Esophagus squamous epithelium (tissue), 5 donors: ENCODE measurements at places on chromosomes 6 and 20.

- DNase-seq: no peak
These were observed 28.7 kb downstream of the ANKS1A start for GRCh38 chr6:34917626-34918285.

GRCh38 chr6:112033791-112034615 lies 19.9 kb upstream of the CCN6 start:
- no peak for DNase-seq

- DNase-seq: no peak
These were observed 8.4 kb downstream of the HLA-E start for GRCh38 chr6:30497714-30498113.

GRCh38 chr20:36065427-36065998 lies 89.0 kb upstream of the EPB41L1 start:
- DNase-seq: no peak

GRCh38 chr6:161242779-161243693 lies 30.8 kb downstream of the AGPAT4 start:
- no peak for DNase-seq

GRCh38 chr6:73240730-73241129 lies 15.4 kb upstream of the KHDC1L start:
- DNase-seq: no peak

DNA sequence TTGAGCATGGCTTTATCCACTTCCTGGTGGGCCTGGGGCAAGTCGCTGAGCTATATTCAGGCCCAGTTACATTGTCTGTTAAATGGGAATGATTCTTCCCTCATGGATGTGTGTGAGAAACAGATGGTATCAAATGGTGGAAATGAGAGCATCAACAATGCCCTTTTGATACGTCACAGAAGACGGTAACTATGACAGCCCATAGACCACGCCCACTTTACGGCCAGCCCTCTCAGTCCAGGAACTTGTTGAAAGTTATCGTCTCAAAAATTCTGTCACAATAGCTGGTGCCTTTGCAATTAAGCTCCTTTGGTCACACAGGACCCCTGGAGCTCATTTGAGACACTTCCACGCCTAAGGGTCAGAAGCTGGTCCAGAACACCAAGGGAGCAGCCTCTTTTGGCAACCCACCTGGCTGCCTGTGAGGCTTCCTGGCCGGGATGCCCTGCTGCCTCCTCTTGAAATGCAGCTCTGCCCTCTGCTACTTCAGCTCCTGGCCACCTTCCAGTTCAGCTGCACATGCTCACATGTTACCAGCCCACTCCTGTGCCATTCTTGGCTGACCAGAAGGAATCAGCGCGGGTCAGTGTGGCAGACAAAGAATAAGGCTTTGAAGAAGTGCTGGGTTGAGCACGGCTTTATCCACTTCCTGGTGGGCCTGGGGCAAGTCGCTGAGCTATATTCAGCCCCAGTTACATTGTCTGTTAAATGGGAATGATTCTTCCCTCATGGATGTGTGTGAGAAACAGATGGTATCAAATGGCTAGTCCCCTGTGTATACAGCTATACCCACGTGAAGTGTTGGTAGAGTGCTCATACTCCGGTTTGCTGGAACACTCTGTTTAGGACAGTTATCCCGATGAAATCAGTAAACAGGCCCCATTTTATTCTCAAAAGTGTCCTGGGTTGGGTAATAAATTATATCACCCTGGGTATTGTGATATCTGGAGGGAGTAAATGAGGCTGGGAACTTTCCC lies 199.2 kb upstream of the SUPT3H start:
- DNase-seq: no peak

DNA sequence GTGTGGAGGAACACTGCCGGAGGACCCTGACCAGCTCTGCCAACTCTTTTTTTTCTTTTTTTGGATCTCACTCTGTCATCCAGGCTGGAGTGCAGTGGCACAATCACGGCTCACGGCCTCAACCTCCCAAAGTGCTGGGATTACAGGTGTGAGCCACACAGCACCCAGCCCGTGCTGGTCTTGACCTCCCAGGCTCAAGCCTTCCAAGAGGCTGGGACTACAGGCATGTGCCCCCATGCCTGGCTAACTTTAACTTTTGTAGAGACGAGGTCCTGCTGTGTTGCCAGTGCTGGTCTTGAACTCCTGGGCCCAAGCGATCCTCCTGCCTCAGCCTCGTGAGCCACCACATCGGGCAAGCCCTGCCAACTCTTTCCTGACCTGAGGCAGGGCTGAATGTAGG lies 11.2 kb downstream of the GCNT2 start:
- no peak for DNase-seq

DNA sequence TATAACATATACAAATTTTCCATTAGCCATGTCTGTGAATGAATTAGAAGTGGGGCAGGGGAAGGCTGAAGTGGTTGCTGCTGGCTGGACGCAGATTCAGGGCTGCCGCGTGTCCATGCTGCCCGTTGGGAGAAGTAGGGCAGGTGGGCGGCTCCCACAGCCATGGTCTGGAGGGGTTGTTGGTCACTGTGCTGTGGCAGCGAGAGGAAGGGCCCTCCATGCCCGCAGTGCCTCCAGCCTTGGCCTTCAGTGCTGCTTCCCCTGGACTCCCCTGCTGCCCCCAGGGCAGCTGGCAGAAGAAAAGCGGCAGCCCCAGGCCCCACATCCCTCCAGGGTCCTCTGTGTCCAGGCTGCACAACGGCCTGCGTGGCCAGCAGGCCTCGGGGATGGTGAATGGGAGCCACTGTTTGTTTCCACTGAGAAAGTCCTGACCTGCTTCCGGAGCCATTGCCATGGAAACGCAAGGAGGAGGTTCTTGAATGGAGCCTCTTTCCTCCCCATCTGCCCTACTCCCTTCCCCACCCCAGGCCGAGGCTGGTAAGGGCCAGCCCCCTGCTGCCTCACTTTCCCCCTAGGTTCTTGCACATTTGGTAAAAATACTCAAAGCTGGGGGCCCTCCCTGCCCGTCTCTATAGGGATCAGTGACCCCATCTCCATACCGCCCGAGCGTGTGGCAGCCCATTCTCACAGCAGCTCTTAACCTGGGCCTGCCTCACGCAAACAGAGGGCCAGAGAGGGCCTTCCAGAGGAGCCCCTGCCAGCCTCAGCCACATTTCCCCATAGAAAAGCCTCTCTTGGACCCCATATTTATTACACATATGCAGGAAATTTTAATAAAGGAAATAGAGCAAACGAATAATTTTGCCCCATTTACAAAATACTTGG lies 113.3 kb downstream of the SASH1 start:
- DNase-seq: no peak

DNA sequence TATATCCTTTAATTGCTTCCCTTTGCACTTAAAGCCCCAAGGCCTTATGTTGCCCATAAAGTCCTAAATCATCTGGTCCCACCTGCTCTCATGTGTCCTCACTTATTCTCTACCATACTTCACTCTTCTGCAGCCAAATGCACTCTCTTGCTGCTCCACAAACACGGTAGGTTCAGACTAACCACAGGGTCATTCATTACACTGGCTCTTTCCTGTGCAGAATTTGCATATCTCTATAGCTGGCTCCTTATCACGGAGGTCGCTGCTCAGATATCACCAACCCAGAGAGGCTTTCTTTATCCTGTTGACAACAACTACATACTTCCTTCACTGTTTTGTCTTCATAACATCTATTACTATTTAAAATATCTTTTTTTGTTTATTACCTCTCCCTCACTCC lies 86.8 kb downstream of the MOXD1 start:
- no peak for DNase-seq

GRCh38 chr6:119142637-119143036 lies 64.2 kb upstream of the FAM184A start:
- DNase-seq: no peak

GRCh38 chr6:19835605-19836004 lies 1.6 kb upstream of the ID4 start:
- no peak for DNase-seq

DNA sequence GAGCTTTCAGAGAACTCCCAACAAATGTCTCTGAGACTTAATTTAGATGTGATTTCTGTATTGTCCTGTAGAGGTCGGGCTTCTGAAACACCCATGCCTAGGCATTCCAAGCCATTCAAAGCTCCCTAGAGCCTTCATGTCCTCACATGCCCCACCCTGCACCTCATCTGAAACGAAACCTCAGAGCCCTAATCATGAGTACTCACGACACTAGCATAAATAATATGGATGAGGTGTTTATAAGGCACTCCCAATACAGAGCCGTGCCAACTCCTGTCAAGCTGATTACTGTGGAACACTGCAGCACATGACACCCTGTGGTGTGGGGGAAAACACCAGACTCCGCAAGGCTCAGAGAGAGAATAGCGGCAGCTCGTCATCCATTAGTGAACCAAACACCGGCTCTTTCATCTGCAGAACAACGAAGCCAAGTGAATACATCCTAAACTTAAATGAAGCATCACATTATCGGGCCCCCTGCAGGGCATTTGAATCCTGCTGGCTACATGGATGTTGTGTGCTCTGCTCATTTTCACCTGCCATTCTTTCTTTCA lies 83.8 kb downstream of the FNDC1 start:
- no peak for DNase-seq

- DNase-seq: no peak
These were observed 16.3 kb downstream of the ZNF76 start for GRCh38 chr6:35275744-35276260.

DNA sequence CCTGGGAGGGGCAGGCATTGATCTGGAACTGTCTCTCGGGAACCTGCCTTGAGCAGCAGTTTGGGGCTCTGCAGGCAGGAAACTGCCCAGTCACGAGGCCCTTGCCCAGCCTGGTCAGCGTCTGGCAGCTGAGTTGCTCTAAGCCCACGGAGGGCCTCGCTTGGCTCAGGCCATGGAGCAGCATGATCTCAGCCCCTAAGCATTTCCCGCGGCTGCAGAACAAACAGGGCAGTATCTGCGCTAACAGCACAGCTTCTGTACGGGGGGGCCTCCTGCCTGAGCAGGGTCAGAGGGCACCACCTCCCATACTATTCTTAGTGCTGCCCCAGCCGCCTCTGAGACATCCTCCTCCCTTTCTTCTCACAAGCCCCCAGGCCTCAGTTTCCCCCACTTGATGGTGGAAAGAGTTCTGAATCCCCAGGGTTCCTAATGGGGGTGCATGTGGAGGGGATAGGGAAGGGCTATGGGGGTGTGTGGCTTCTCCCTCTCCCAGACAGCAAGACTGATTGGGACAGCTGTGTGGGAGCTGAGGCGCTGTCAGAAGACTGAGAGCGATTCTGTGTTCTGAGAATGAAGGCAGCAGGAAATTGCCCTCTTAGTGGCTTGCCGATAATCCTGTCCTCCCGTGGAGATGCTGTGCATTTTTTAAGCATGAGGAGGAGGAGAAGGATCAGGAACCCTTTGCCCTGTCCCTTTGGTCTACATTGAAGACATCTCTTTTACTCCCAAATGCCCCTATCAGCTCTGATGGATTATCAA lies 46.4 kb downstream of the MOCS1 start:
- no peak for DNase-seq

GRCh38 chr6:14193524-14193923 lies 76.0 kb downstream of the CD83 start:
- no peak for DNase-seq

DNA sequence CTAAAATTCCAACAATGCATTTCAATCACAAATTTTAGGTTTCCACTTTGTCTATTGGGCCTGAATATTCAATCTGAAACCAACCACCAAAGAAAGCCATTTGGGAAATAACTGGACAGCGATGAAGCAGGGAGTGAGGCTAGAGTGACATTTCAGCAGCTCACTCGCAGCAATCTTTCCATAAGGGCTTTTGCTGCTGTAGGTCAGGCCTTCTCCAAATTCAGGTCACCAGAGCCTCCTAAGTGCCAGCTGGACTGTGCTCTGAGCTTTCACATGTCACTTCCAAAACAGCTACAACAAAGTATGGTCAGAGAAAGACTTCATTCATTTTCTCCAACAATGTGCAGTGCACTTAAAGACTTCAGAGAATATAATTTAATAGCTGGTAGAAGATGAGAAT lies 194.8 kb downstream of the FRK start:
- no peak for DNase-seq

DNA sequence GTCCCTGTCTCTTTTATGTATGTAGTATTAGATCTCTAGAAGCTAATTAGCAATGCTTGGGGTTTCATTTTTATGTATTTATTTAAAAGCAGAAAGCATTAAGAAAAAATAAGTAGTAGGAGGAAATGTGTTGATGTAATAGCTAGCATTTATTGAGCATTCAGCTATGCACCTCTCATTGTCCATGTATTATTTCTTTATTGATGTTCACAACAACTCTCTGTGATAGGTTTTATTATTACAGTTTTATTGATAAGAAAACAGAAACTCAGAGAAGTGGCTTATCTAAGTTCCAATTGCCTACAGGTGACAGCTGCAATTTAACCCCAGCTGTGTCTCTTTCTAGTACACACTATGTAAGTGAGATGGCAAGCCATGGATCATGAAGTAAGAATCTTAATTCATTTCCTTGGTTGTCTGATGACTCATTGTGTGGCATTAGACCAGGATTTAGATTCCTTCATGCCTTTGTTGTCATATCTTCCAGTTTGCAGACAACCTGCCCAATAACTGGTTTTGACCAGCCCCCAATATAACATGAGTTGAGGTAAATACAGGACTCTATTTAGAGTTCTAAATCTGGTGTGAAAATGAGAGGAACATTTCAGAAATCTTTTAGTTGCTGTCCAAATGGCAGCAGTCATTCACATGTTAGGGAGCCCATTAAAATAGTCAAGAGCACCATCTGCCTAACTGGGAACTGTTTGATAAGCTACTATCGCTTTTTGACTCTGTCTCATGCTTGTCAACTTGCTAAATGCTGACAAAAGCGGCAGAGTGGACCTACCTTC lies 170.8 kb upstream of the PHACTR1 start:
- DNase-seq: no peak

DNA sequence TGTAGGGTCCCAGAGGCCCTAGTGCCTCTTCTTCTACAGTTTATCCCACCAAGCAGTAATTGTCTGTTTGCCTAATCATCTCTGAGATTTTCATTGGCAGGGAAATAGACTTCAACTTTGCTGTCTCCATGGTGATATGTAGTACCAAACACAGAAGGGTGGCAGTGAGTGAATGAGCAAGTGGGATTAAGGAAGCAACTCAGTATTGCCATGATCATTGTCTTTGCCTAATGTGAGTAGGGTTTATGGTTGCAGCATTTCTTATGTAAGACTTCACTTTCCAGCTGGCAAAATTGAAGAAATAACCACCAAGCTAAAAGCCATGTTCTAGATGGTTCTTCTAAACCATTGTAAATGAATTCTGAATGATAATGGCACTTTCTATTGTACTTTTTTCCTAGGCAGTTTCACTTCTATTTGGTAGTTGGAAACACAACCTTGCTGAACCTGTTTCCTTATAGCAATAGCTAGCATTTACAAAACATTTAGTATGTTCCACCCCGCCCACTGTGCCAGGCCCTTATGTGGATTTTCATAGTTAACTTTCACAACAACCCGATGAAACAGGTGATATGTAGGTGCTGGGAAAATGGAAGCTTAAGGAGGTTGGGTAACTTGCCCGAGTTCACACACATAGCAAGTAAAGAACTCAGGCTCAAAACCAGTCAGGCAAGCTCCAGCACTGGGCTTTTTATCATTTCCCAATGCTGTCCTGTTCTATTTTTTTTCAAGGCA lies 32.0 kb downstream of the ZC2HC1B start:
- no peak for DNase-seq

DNA sequence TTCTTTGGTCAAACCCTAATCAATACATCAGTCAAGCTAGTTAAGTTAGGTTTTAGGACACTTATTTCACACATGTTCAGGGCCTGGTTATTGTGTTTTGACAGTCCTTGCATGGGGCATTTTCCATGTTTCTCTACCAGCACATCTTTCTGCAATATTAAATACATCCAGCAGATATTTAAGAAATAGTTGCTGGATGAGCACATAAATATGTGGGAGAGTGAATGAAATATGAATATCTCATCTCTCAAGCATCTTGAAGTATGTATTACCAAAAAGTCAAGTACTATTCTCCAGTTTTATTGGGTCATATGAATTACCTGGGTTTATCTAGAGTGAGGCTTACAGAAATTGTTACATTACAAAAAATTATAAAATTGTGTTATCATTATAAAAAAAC lies 621.9 kb upstream of the GJE1 start:
- DNase-seq: no peak
